COLO829 (cell line): ENCODE measurements at places on chromosomes 4 and X.

DNA sequence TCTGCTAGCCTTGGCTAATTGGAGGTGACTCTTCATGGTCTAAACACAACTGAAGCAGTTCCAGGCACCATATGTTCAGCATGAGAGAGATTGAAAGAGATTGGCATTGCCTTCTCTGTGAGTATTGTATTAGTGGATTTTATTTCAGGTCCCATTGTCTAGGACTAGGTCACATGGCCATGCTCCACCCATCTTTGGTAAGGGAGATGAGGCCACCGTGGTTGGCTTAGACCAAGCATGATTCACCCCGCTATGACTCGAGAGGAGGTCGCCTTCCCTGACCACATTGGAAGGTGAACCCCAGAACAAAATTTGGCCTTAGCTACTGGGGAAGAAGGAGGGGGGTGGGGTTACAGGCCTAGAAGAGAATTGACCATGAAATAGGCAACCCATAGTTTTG is 109.9 kb upstream of the BCOR start:
- DNase-seq = no peak

GRCh38 chr4:16652732-16653305 is 245.6 kb downstream of the LDB2 start:
- no peak for DNase-seq

DNA sequence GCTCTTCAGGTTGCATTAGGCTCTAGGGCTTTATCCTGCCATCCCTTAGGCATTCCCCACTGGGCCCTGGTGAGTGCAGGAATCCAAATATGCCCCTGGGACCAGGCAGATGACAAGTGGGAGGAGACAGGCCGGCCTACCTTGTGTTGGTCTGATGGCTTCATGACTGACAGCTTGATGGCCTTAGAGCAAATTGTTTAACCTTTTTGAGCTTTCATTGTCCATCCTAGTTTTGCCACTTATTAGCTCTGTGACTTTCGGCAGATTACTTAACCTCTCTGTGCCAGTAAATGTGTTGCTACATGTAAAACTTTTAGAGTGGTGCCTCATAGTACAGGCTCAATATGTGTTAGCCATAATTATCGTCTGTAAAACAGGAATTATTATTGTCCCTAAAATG is 4.4 kb downstream of the KIT start:
- DNase-seq = no peak

DNA sequence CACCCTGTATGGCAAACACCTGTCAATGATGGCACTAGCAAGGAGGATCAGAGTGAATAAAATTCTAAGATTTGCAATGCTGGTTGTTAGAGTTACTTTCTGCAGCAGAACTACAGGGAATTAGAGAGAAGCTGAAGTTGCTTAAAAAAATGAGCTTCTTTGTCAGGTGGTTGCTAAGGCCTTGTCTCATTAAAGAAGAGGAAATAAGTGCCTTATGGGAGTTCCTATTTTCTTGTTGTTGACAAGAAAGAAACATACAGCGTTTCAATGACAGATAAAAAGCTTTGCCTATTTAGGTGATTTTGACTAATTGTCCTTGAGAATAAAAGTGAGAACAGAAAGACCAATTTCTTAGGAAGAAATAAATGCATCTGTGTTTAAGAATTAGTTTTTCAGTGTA is 106.0 kb upstream of the ARHGAP24 start:
- no peak for DNase-seq

- no peak for DNase-seq
Measured at GRCh38 chr4:60743654-60744053, 456.5 kb upstream of the ADGRL3 start.

GRCh38 chr4:141346144-141346543 is 125.4 kb downstream of the ZNF330 start:
- DNase-seq = peak; percentile 79

- DNase-seq = no peak
Measured at GRCh38 chrX:38807873-38808272, 6.6 kb downstream of the MID1IP1 start.

- DNase-seq = no peak
Measured at GRCh38 chrX:75989806-75990590, 182.9 kb upstream of the PBDC1 start.

- no peak for DNase-seq
Measured at GRCh38 chr4:15003401-15003890, 1.2 kb downstream of the CPEB2 start.

DNA sequence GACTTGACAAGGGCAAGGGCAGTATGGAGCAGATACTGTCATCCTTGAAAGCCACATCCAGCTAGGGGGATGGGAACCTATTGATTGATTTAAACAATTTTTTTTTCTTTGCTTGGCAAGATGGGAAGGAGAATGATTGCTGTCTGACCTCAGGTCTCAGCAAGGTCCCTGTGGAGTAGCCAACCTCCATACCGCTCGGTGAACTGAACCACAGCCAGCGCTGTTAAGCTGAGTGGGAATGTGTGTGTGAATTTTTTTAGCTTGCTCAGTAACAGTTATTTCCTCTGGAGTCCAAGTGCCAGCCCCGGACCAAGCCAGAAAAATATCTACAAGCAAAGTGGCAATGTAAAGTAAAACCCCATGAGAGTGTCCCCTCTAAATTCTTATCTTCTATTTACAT is 25.9 kb downstream of the DCX start:
- no peak for DNase-seq

- DNase-seq = no peak
Measured at GRCh38 chrX:39518476-39519029, 579.2 kb downstream of the BCOR start.

GRCh38 chr4:183986971-183987946 is 82.2 kb downstream of the STOX2 start:
- peak; percentile 16 for DNase-seq

DNA sequence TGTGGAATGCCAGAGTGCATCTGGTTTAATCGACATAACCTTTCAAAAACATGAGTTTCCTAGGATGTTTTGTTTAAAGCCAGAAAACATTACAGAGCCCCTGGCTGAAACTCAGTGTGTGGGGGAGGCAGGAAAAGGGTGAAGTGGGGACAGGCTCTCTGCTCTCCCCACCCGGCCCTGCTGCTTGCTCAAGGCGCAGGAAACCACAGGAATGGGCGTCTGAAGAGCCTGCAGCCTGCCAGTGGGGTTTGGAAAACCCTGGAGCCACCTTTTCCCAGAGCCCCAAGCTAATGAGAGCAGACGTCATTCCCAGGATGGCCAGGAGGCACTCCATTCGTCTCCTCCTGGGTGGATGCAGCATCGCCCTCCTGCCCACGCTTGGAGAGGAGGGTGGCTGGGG is 240.6 kb downstream of the AFAP1 start:
- DNase-seq = no peak

- DNase-seq = no peak
Measured at GRCh38 chr4:118904418-118904817, 15.8 kb downstream of the SYNPO2 start.

- no peak for DNase-seq
Measured at GRCh38 chrX:650811-651210, 20.2 kb downstream of the SHOX start.

- DNase-seq = peak; percentile 24
Measured at GRCh38 chr4:25144870-25145481, 15.3 kb downstream of the SEPSECS start.

- peak; percentile 83 for DNase-seq
Measured at GRCh38 chr4:122045533-122045932, 93.7 kb upstream of the TRPC3 start.

DNA sequence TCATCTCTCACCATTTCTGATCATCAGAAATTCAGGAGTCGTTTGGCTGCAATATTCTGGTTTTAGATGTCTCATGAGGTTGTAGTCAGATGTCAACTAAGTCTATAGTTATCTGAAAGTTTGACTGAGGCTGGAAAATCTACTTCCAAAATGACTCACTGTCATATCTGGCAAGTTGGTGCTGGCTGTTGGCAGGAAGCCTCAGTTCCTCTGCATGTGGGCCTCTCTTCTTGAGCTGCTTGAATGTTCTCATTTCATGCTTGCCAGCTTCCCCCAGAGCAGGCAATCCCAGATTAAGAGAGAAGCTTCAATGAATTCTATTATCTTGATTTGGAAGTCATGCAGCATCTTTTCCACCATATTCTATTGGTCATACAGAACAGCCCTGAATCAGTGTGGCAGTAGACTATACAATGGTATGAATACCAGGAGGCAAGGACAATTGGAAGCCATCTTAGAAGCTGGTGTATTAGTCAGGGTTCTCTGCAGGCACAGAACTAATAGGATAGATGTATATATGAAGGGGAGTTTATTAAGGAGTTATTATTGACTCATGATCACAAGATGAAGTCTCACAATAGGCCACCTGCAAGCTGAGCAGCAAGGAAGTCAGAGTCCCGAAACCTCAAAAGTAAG is 46.8 kb upstream of the ELF2 start:
- no peak for DNase-seq

- no peak for DNase-seq
Measured at GRCh38 chrX:137575596-137576255, 9.8 kb downstream of the ZIC3 start.

DNA sequence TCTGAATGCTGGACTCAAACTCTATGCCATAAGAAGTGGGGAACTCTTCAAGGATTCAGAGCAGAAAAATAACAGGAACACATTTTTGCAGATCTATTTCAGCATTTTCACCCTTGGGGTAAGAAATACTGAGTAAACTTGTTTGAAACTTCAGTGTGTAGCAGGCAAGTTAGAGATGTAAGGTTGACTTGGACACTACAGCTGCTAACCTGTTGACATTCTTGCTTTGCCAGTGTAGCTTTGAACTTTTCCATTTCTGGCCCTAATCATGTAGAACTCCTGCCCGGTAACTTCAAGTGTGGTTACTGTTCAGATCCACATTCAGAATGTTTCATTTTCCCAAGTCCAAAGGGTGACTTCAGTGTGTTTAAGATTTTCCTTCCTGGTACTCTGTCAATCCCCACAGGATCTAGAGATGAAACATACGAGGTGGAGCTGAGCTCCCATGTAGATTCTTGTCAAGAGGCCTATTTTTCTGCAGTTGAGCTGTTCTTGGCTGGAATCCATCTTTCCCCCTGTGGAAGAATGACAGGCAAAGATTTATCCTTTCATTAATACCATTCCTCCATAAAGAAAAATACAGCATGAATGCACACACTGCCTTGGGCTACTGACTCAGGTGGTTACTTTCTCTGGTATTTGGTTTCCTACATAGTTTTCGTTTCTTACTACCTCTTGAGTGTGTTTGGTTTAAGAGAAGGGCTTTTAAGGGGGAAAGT is 34.1 kb downstream of the FHDC1 start:
- peak; percentile 84 for DNase-seq

DNA sequence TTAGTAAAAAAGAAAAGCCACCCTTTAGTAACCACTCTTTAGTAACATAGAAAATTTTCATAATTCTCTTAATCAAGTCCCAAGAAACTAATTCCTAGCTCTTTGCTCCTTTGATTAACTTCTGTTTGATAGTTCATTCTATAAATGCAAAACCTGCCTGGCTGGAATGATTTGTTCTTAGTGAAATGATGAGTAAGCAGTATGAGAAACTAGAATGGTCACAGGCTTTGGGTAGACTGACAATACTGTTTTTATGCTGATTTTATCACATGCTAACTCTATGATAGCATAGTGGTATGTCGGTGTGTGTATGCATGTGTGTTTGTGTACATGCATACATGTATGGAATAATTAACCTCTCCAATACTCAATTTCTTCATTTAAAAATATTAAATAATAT is 81.2 kb downstream of the SYTL5 start:
- DNase-seq = no peak

DNA sequence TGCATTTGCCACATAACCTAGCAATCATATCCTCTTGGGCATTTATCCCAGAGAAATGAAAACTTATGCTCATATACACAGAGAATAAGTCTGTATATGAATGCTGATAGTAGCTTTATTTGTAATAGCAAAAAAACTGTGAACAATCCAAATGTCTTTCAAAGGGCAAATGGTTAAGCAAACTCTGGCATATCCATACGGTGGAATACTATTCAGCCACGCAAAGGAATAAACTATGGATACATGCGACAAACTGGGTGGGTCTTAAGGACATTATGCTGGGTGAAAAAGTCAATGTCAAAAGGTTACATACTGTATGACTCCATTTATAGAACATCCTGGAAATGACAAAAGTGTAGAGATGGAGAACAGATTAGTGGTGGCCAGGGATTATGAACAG is 17.6 kb upstream of the CBR4 start:
- no peak for DNase-seq

- DNase-seq = no peak
Measured at GRCh38 chr4:165838575-165838974, 34.5 kb upstream of the TLL1 start.

- DNase-seq = peak; percentile 84
Measured at GRCh38 chrX:120839491-120839890, 36.2 kb downstream of the CT47B1 start.

- DNase-seq = no peak
Measured at GRCh38 chr4:31748382-31748781, 1028.2 kb downstream of the PCDH7 start.

DNA sequence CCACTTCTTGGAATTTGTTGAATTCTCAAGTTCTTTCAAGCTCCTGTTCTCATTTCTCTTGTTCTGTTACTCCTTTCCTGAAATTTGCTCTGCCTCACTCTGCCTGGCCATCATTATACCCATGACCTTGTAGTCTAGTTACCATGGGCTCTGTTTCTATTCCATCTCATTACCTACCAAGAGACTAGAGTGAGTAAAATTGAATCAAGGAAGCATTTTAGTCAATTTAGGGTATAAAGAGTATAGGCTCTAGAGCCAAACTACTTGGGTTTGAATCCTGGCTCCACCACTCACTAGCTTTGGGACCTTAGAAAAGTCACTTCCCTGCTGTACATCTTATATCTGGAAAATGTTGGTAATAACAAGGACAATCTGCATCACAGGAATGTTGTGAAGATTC is 2.2 kb downstream of the ALAS2 start:
- no peak for DNase-seq

- no peak for DNase-seq
Measured at GRCh38 chr4:38611676-38612075, 52.3 kb upstream of the KLF3 start.

DNA sequence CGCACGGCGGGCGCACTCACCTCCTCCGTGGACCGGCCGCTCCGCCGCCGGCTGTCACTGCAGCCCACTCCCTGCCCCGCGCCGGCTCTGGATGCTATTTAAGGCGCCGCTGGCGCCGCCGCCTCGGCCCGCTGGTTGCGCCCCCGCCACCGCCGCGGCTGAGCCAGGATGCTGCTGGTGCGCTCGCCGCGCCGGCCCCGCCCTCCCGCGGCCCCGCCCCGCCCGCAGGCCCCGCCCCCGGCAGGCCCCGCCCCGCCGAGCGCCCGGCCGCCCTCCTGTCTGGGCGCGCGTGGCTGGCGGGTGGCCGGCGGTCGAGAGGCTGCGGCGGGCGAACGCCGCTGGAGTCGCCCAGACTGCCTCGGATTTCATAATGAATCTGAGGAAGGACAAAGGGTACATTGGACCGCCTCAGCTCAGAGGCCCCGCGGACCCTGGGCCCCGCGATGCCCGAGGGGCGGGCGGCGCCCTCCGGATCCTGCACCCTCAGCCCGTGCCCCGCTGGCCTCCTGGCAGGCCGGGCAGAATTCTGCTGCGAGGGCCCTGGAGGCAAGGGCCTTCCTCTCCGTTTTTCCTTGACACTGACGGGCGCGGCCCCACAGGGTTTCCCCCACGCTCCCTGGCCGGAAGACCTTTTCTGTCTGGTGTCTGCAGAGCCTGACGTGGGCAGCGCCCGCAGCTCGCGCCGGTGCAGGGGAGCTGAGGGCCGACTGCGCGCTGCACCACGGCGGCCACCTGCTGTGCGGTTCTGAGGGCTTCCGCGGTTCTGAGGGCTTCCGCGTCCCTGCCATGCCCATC is at the start of gene ACSL1:
Gene ACSL1 (minus strand): TSS at position 73 of the 795 bp plus-strand sequence. CDS start 22,454 bp downstream, outside the sequence.
- peak; percentile 88 for DNase-seq

GRCh38 chrX:123184219-123184865 is at the start of gene GRIA3:
TSS of gene GRIA3 (plus strand) at chrX:123184278. CDS start at chrX:123184536, 258 bp downstream.
- DNase-seq = no peak

GRCh38 chrX:98795636-98796035 is 1614.4 kb downstream of the PCDH19 start:
- peak; percentile 17 for DNase-seq

- DNase-seq = no peak
Measured at GRCh38 chrX:130055103-130055502, 55.2 kb downstream of the ELF4 start.
